ENCODE measurements at places on chromosomes 2 and 18.

DNA sequence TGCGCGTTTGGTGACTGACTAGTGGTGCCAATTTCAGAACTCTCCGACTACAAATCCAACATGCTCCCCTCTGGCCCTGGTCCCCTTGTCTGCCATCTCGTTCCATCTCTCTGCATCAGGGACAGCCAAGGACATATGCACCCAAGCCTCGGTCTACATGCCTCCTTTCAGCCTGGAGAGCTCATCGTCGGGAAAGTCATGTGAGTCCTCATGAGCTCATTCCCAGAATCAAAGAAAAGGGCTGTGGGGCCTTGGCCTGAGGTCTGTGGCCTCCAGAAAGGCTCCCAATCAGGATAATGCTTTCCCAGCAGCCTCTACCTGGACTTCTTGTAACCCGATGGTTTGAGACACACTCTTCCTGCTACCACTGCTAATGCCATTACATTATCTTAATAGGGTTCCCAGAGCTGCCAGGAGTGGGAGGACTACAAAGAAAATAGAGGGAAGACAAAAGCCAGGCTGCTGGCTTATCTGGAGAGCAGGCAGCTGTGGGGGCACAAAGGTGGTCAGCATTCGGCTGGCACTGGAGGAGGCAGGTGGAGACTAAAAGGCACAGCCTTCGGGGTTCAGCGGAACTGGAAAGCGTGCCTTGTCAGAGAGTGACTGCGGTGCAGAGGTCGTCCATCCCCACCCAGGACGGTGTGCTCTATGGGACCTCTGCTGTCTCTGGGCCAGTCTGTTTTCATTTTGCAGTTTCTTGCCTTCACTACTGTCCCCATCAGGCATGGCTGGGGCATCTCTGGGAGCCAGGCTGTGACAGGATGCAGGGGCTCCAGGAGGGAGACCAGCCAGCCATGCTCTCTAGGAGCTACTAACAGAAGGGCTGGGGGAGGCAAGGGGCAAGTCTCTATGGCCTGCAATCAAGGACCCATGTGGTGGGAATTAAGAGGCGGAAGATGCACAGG, 104.4 kb upstream of the SMAD2 start:
- DNase-seq: no peak

DNA sequence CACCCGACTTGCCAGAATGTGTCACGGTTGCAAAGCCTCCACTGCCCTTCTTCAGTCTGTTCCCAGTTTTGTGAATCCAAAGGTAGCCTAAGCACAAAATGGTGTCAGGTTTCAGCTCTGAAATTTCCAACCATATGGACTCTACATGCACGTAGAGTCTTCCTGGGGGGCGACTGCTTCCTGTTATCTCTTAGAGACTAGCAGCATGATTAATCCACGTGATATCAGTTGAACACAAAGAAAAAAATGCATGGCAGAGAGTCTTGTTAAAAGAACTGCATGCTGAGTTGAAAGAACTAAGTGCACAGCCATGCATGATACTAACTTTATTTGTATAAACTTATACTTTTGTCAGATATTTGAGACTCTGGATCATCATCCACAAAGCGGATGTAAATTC, 404.4 kb downstream of the SOCS6 start:
- peak; percentile 15 for DNase-seq

GRCh38 chr2:31227110-31227509, 6.8 kb upstream of the EHD3 start:
- no peak for DNase-seq

- peak; percentile 98 for DNase-seq
Observed at GRCh38 chr2:190534310-190535120, at the start of gene NEMP2. Gene NEMP2 (minus strand): TSS chr2:190534722. CDS start chr2:190534655, 67 bp downstream.

GRCh38 chr2:10536569-10537133, 88.5 kb upstream of the ODC1 start:
- DNase-seq: no peak
